SJSA1 (cell line): ENCODE measurements at places on chromosomes 6 and 20. TPM values are rescaled to one million over a fixed set of nuclear protein-coding genes. Genes with fewer than 3 reads are reported as not detected.

DNA sequence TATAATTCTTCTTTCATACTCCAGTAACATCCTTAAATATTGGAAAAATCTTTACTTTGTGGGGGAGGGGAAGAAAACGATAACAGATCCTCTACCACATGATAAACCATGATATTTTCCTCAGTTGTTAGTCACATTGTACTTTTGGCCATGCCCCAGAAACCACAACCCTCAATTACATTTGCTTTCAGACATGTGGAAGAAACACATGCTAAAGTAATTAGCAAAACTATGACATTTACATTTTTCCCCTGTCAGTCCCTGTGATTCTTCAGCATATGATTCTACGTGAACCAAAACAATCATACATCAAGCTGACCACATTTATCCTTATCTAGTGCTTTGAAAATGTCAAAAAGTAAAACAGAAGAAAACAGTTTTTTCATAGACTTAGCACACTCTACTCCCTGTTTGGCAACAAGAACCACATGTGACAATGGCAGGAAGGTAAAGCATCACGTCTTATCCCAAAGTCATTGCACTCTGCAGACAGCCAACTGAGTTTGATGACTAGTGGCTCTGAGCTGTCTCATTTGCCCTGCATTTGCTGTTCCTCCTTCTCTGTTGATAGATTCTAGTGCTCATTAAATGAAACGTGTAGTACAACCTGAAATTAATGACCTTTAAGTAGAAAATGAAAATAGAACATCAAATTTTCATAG lies 505.8 kb upstream of the MARCKS start:
- peak; percentile 51 for DNase-seq
- H3K36me3 ChIP-seq = no peaks in the 10 kb centered on the region
- peaks cover 39% of the 10 kb centered on the region for H3K4me1 ChIP-seq
- no peak overlapping the region for H3K4me3 ChIP-seq
- H3K27ac ChIP-seq = peak overlapping the region; percentile 100
- H3K27me3 ChIP-seq = no peaks in the 10 kb centered on the region

- H3K27me3 ChIP-seq = no peaks in the 10 kb centered on the region
- no peaks in the 10 kb centered on the region for H3K36me3 ChIP-seq
- peak overlapping the region; percentile 74 for H3K27ac ChIP-seq
- H3K4me1 ChIP-seq = peaks cover 41% of the 10 kb centered on the region
- no peak overlapping the region for H3K4me3 ChIP-seq
- no peak for DNase-seq
Observed at GRCh38 chr20:9052136-9052535, 16.8 kb upstream of the PLCB4 start.

DNA sequence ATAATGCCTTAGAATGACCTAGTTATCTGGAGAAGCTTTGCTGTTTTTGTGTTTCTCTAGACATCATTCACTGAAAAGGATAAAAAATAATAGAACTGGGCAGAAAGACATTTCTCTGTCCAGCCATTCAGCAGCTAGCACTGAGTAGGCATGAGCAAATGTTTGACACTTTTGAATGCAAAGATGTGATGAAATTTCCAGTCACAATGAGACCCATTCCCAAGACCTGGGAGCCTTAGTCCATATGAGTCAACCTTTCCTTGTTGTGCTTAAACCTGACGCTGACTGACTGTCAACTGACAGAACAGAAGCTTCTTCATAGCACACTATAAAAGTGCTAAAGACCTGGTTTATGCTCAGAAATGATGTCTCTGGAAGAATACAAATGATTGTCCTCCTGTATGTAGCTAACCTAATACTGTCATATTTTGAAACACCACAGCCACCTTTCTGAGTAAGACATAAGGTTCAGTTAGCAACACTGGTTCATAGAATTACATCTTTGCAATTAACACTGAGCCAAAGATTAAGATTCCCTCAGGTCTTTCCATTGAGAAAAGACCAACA lies 17.1 kb downstream of the RALGAPA2 start:
- no peak for DNase-seq
- H3K4me1 ChIP-seq = no peaks in the 10 kb centered on the region
- H3K36me3 ChIP-seq = no peaks in the 10 kb centered on the region
- no peaks in the 10 kb centered on the region for H3K27me3 ChIP-seq

- peaks cover 8% of the 10 kb centered on the region for H3K4me1 ChIP-seq
- DNase-seq = no peak
- H3K36me3 ChIP-seq = no peaks in the 10 kb centered on the region
- no peaks in the 10 kb centered on the region for H3K27me3 ChIP-seq
Observed at GRCh38 chr20:37337208-37337991, 8.5 kb upstream of the SRC start.

The LRRN4 gene
- not detected in 2 replicates for total RNA-seq

DNA sequence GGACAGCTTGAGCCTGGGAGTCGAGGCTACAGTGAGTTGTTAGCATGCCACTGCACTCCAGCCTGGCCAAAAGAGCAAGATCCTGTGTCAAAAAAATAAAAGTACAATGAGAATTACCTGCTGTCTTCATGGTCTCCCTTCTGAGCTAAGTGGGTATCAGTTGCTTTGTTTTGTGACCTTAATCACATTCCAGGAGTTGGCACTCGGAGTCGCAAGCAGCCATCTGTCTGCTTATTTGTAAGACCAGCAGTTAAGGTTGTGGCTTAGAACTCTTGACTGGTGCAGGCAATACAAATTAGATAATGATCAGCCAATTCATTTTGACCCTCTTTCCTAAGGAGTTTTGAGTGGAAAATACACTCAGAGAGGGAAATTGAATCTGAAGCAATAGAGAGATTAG lies 114.0 kb downstream of the MYO6 start:
- peaks cover 9% of the 10 kb centered on the region for H3K36me3 ChIP-seq
- no peaks in the 10 kb centered on the region for H3K27me3 ChIP-seq
- no peak overlapping the region for H3K27ac ChIP-seq
- H3K4me1 ChIP-seq = no peaks in the 10 kb centered on the region
- H3K4me3 ChIP-seq = no peak overlapping the region
- DNase-seq = no peak

- H3K27ac ChIP-seq = no peak overlapping the region
- H3K36me3 ChIP-seq = no peaks in the 10 kb centered on the region
- no peak for DNase-seq
- peaks cover 27% of the 10 kb centered on the region for H3K4me1 ChIP-seq
- no peak overlapping the region for H3K4me3 ChIP-seq
Observed at GRCh38 chr6:37614491-37614890, 83.2 kb downstream of the MDGA1 start.

The FLRT3 gene
- 1.3 and 2.6 TPM in 2 replicates for total RNA-seq

The TBXT gene
- total RNA-seq = not detected in 2 replicates

- no peaks in the 10 kb centered on the region for H3K36me3 ChIP-seq
- H3K27ac ChIP-seq = no peak overlapping the region
- no peak for DNase-seq
- H3K4me1 ChIP-seq = no peaks in the 10 kb centered on the region
- peaks cover 54% of the 10 kb centered on the region for H3K27me3 ChIP-seq
- no peak overlapping the region for H3K4me3 ChIP-seq
Observed at GRCh38 chr20:46126440-46127056, 8.4 kb downstream of the CD40 start.

DNA sequence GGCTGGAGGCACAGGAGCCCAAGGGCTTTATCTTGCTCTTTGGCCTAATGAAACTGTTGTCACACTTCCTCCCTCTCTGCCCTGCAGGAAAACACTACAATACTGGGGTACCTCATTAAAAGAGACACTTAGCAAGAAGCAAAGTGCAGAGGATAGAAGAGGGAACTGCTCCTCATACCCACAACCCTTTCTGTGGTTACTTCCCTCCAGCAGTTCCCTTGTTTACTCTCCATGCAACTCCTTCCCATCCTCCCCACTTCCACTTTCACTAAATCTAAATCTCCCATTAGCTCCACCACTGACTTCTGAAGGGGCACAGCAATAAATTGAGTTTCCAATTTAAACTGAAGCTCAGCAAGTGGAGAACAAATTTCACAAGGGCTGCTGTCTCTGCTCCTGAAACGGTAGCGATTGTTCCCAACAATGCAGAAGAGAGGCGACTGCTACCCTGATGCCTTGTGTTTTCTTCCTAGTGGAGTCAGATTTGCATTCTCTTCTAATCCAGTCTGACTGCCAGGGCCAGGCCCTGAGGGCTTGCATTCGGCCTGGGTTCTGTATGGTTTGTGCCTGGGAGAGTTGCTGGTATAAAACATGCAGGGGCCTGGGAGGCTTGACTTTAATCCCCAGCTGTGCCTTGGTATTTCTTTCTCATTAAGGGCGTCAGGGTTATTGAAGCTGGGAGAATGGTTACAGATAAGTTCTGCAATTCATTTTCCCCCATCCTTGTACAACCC lies 454.7 kb downstream of the TFAP2B start:
- peaks cover 7% of the 10 kb centered on the region for H3K27me3 ChIP-seq
- H3K4me3 ChIP-seq = no peak overlapping the region
- no peak overlapping the region for H3K27ac ChIP-seq

The TFAP2C gene
- total RNA-seq = 0.92 and 1.1 TPM in 2 replicates

GRCh38 chr6:155378276-155378675 lies 64.0 kb upstream of the TFB1M start:
- H3K4me1 ChIP-seq = peaks cover 23% of the 10 kb centered on the region
- no peaks in the 10 kb centered on the region for H3K27me3 ChIP-seq
- no peak for DNase-seq

DNA sequence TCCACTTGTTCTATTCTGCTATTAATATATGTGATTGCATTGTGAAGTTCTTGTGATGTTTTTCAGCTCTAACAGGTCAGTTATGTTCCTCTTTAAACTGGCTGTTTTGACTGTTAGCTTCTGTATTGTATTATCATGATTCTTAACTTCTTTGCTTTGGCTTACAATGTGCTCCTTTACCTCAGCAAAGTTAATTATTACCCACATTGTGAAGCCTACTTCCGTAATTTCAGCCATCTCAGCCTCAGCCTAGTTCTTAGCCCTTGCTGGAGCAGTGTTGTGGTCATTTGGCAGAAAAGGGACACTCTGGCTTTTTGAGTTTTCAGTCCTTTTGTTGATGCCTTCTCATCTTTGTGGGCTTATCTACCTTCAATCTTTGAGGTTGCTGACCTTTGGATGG lies 440.2 kb downstream of the TBC1D32 start:
- H3K4me1 ChIP-seq = no peaks in the 10 kb centered on the region
- H3K27ac ChIP-seq = no peak overlapping the region
- no peaks in the 10 kb centered on the region for H3K27me3 ChIP-seq
- H3K4me3 ChIP-seq = no peak overlapping the region

DNA sequence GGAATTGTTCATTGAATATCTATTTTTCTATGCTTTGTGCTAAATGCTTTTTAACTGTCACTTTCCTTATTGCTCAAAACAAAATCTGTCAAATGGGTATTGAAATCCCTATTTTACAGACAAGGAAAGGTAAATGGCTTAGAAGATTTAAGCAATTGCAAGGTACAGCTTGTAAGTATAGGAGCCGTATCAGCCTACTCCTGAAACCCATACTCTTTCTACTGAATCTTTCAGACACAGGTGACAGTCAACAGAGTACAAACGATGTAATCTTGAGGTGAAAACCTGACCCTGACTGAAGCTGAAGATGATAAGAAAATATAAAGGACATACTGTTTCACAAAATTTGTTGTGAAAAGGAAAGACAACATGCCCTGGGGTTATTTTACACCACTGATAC lies 7.0 kb upstream of the COX7A2 start:
- no peaks in the 10 kb centered on the region for H3K4me1 ChIP-seq
- no peak overlapping the region for H3K4me3 ChIP-seq
- H3K27ac ChIP-seq = no peak overlapping the region
- no peak for DNase-seq
- H3K27me3 ChIP-seq = 0 out of 2 replicates have a peak, but pooled peaks cover 5% of the 10 kb centered on the region

DNA sequence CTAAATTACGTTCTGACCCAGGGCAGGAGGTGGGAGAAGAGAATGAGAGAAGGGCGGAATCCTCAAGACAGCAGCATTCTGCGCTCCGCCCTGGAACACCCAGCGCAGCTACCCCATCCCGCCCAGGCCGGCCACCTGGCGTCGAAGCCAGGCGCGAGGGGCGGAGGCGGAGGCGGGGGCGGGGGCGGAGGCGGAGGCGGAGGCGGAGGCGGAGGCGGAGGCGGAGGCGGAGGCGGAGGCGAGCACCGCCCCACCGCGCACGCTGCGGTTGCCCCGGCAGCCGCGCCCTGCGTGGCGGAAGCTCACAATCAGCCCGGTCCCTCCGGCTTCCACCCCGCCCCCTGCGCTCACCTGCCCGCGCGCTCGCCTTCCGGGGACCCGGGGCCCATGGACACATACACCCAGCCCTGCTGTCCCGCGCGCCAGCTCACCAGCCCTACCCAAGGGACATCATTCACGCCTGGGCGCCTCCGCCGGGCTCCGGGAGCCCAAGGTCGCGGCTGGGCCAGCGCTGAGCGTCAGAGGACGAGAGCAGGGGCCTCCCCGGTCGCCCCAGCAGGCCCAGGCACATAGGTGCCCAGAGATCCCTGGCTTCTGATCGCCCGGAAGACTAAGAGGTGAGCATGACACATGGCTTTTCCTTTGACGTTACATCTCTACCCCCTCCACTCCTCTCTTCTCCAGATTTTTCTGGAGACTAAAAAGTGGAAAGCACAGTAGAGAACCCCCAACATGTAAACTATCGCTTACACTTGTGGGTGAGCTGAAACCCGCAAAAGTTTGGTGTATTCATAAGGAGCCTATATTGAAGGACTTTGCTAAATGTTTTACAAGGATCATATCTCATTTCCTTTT lies at the start of gene ANKEF1:
TSS of gene ANKEF1 (plus strand) at position 271 of the 855 bp plus-strand sequence. CDS start 3,315 bp downstream, outside the sequence.
- H3K27ac ChIP-seq = no peak within 1 kb of the TSS
- no peak for DNase-seq
- H3K36me3 ChIP-seq = no peaks in the 10 kb centered on the region
- H3K4me3 ChIP-seq = peak within 1 kb of the TSS; percentile 41
- H3K27me3 ChIP-seq = 0 out of 2 replicates have a peak, but pooled peaks cover 7% of the 10 kb centered on the region

DNA sequence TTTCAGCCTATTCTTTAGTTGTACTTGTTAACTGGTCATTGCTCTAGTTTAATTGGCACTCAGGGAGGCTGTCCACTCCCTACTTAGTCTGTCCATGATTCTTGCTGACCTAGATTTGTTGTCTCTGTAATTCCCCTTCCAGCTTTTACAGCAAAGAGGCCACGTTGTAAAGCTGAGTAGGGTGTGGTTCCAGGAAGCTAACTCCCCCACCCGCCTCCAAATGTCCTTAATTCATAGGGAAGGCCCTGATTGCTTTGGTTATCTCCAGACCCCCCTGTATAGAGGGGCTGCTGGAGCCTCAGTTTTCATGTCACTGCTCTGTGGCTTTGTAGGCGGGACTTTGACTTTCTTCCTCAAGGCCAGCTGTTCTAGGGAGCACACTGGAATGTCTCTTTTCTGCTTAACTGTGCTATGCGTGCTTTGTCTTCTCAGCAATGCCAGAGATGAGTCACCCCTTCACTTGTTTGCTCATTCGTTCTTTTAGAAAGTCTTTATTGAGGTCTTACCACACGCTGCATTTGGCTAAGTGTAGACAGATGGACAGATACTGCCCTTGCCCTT lies 175.1 kb upstream of the JAG1 start:
- H3K27ac ChIP-seq = peak overlapping the region; percentile 61
- no peaks in the 10 kb centered on the region for H3K27me3 ChIP-seq
- peaks cover 15% of the 10 kb centered on the region for H3K4me1 ChIP-seq
- H3K4me3 ChIP-seq = no peak overlapping the region

The NANP gene
- total RNA-seq = 7.6 and 9.8 TPM in 2 replicates
